ENCODE measurements at places on chromosomes 1 and 21.

- DNase-seq, result no peak
Measured at GRCh38 chr1:70487459-70487815, 76.4 kb downstream of the CTH start.

DNA sequence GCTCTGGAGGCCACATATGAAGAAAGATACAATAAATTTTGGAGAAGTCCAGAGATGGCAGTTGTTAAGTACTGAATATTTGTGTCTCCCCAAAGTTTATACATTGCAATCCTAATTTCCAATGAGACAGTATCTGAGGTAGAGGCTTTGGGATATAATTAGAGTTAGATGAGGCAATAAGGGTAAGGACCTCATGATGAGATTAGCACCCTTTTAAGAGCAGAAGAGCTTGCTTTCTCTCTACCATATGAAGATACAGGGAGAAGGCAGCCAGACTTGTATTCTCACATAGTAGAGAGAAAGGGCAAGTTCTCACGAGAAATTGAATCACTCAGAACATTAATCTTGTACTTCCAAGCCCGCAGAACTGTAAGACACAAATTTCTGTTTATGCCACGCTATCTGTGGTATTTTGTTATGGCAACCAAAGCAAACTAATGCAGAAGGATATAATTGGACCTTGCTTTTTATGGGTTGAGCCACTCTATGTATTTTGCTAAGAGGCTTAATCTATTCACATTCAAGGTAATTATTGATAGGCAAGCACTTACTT lies 430.1 kb downstream of the KCNT2 start:
- no peak for DNase-seq

GRCh38 chr1:202713110-202713509 lies 2.9 kb upstream of the SYT2 start:
- DNase-seq, result no peak

DNA sequence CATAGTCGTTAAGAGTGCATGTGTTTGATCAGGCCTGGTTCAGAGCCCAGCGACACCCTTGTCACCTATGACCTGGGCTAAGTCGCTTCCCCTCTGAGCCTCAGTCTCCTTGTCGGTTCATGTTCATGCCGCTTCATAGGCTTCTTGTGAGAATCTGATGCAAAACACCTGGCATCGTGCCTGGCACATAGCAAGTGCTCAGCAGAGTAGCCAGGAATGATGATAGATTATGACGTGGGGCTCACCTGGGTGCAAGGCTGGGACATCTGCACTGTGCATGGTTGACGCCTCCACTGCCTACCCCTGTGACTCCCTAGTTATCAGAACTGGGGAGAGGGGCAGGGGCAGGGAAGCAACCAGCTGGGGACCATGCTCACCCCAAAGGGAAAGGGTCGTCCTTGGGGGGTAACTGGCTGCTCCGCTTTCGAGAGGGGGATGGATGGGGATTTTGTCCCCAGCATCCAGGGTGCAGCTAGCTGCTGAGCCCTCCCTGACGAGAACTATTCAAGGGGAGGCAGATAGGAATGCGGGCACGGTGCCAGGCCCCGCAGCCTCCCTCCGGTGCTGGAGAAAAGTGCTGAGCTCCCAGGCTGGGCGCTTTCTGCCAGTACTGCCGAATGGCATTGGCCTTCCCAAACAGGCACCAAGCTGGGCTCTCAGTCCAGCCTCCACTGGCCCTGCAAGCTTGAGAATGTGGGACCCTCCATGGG lies 9.3 kb downstream of the EFHD2 start:
- no peak for DNase-seq

GRCh38 chr1:29777522-29777921 lies 541.2 kb downstream of the PTPRU start:
- DNase-seq, result no peak
